Left ventricle myocardium superior (tissue), 1 donor: ENCODE measurements at places on chromosomes 4 and X.
A peak's percentile ranks its signal among the peaks of the same experiment; 100 is the strongest.

GRCh38 chr4:165927366-165927765, 54.3 kb downstream of the TLL1 start:
- no peak for DNase-seq

- no peak for DNase-seq
These were observed 68.2 kb downstream of the NELFA start for GRCh38 chr4:1940566-1940965.

DNA sequence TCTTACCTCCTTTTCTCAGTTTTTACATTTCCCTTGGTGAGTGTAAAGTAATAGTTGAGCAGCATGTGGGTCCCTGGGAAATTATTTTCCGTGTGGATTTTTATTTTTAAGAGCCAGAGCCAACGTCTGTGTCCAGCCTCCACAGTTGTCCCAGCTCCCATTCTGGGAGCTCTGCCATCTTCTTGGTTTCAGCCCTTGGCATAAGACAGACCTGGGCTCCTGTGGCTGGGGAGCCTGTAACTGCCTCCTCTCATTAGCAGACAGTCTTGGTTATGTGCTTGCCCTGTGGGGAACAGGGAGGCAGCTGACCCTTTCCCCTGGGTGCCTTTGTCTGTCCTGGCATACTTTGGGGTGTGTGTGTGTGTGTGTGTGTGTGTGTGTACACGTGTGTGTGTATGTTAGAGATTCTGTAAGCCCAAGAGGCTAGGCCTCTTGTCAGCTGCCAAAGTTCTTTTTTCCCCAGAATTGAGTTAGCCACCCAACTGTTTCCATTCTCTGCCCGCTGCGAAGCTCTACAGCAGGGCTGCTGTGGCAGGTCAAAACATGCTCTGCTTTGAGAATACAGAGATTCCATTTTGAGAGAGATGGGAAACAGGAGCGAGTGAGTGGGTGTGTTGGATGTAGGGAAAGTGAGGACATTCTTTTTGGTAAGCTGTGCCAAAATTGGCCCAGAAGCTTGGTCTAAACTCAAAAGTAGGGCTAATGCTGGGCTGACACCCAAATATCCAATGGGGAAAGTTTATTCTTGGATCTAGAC, 140.7 kb downstream of the TMEM164 start:
- DNase-seq: no peak

GRCh38 chrX:952816-953215, 259.6 kb downstream of the CRLF2 start:
- DNase-seq: no peak

- DNase-seq: peak; percentile 99
These were observed at the start of gene CBR4 for GRCh38 chr4:169010125-169011023. Gene CBR4 (minus strand): TSS chr4:169010255. CDS start chr4:169010089, 166 bp downstream.

DNA sequence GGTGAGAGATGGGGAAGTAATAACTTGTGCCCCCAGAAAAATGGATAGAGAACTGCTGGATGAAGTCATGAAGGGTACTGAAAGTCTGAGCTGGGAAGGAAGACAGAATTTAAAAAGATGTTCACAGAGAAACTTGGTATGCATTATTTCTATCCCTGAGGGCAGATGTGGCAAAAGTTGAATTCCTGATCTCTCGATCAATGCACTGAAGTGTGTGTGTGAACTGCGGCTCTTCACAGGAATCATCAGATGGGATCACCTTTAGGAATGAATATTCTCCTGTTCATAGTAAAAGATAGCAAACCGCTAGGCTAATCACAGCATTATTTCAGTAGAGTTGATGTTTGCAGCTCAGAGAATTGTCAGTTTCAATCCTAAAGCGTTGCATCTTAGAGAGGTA, 86.4 kb downstream of the ELOVL6 start:
- no peak for DNase-seq

DNA sequence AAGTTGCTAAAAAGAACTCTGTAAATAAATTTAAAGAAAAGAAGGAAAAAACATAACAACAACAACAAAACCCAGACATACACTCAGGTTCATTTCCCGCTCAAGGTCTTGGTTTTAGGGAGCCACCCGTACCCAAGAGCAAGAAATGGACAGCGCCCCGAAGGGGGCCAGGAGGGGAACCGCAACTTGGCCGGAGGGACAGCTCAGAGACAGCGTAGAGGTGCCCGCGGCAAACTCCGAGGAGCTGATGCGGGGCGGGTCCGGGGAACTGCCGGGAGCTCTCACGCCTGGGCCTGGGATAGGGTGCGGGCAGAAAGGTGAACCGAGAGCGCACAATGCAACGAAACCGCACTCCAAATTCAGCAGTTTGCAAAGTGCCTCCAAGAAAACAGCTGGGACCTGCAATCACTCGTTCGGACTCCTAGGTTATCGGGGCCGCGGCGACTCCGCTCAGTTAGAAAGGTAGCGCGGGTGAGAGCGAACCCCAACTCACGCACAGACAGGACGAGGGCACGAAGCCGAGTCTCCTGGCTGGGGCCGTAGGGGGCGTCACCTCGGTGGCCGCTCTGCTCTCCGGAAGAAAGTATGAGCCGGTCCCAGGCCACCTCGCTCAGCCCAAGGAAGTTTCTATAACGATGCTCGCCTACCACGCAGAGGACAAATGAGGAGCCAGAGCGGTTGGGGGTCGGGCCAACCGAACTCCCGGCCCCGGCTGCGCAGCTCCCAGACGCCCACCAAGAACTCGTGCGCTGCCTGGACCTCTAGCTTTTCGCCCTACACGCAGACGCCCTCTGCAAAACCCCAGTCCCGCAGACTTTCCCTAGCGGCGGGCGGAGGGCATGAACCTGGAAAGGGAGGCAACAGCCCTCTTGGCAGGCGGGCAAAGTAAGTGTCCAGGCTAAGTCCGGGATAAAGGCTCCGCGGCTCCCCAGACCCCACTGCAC, 1.4 kb downstream of the NDNF start:
- DNase-seq: peak; percentile 39

GRCh38 chr4:147582386-147583060, 34.7 kb upstream of the TMEM184C start:
- DNase-seq: no peak

DNA sequence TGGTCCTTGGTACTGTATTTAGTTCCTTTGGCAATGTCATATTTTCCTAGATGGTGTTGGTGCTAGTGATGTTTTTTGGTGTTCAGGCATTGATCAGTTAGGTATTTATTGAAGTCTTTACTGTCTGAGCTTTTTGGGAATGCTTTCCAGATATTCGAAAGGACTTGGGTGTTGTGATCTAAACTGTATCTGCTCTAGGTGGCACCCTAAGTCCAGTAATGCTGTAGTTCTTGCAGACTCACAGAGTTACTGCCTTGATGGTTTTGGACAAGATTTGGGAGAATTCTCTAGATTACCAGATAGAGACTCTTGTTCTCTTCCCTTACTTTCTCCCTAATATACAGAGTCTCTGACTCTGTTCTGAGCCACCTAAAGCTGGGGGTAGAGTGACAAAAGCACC, 513.6 kb upstream of the PITX2 start:
- DNase-seq: no peak

DNA sequence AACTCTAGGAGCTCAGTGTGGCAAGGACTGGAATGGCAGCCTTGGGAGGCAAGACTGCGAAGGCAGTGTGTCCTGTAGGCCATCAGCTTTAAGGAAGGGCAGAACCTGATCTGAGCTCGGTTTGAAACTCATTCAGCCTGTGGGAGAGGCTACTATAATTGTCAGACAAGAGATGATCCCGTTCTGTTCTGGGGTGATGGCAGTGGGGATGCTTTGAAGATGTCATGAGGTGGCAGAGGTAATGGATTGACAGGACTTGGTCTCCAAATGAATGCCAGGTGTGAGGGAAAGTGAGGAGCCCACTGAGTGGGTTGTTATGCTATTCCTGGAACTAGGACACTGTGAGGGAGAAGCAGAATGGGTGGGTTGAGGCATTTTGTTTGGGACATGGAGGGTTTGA, 144.9 kb downstream of the PJA1 start:
- no peak for DNase-seq

DNA sequence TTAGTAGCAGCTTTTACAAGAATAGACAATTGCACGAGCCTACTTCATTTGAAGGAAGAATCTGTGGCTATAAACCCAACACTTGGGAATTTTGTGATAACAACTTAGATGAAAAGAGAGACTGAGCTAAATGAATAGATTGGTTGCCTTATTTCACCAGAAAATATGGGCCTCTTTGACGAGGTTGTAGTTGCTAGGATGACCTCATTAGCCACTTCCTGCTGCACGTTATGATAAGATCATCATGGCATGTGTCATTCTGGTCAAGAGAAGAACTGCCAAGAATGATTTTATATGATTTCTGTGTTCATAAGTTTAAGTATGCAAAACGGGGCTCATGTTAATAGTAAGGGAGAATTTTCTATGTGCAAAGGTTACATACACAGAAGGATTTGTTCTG, 321.9 kb upstream of the GIMD1 start:
- no peak for DNase-seq

GRCh38 chr4:3710451-3711182, 55.6 kb upstream of the ADRA2C start:
- DNase-seq: peak; percentile 26

DNA sequence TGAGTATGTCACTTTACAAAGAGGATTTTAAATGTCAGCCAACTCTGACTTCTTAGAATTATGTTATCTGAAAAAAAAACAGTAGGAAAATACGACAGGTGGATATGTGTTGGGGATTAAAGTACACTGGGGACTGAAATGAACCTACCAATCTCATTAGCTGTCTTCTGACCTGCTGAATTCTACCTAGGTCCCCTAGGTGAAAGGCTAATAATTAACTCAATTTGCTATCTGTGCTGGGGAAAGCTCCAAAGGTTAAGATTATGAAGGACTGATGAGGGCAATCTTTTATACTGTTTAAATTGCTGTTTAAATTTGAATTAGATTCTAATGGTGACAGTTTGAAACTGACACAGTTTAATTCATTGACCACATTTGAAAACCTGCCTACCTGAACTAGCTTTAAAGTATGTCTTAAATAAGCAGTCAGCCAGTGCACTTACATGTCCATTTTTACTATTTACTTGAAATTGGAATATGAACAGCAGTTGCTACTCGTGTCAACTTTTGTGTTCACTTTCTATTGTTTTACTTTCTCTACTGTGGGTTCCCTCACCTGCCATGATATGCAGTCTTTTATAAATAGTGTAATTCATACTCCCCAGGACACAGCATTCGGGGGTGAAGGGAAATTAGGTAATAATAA, 977.3 kb downstream of the C4orf33 start:
- no peak for DNase-seq

- no peak for DNase-seq
These were observed 155.0 kb upstream of the MAP3K15 start for GRCh38 chrX:19670321-19670750.

GRCh38 chr4:7736436-7737267, 203.0 kb downstream of the AFAP1 start:
- peak; percentile 19 for DNase-seq

GRCh38 chr4:159498446-159499115, 395.7 kb downstream of the RAPGEF2 start:
- no peak for DNase-seq

DNA sequence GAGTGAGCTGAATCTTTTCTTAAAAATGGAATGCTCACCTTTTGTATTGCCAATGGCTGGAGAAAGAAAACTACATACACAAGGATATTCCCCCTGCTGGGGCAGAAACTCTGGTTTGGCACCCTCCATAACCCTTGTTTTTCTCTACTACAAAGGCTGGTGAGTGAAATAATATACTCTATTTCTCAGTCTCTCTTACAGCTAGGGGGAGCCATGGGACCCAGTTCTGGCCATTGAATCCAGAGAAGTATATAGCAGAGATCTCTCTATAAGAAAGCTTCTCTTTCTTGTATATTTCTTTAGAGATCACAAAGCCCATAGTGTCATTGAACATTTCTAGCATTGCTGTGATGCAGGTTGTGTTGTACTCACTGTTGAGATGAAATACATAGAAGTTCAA, 49.8 kb downstream of the SMPX start:
- DNase-seq: no peak

DNA sequence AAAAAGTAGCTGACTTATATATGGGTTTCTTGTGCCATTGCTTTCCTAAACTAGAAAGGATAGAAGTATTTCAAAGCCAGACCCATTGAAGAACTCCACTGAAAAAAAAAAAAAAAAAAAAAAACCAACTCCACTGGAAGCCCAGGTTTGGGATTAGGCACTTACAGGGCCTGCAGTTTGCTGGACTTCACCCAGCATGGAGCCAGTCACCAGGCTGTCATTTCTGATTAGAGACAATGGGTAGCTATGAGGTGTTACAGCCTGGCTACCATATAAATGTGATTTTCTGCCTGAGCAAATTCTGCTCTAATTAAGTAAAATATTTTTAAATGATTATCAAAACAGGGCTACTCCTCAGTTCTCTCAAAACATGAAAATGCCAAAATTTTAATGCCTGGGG, 49.5 kb downstream of the HS6ST2 start:
- no peak for DNase-seq

DNA sequence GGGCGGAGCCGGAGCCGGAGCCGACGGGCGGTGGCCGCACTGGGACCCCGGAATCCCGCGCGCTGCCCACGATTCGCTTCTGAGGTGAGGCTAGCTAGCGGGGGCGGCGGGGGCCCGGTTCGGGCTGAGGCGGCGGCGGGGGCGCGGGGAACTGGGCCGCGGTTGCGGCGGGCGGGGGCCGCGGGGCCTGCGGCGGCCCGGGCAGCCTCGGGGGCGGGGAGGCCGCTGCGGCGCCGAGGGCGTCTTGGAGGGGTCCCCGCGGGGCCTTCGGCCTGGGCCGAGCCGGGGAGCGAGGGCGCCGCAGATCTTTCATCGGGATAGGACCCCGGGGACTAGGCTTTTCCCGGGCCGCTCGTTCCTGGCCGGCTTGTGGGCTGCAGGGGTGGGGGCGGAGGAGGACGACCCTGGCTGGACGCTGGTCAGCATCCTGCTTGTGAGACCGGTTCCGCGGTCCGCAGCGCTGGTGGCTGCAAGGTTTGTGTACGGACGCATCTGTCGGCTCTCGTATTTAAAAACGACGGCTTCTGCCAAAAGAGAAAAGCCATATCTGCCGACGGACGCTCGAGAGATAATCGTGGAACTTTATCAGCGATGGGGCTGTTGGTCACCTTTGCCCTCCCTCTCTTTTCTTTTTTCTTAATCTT, 419 bp downstream of the ADD1 start:
- peak; percentile 74 for DNase-seq

DNA sequence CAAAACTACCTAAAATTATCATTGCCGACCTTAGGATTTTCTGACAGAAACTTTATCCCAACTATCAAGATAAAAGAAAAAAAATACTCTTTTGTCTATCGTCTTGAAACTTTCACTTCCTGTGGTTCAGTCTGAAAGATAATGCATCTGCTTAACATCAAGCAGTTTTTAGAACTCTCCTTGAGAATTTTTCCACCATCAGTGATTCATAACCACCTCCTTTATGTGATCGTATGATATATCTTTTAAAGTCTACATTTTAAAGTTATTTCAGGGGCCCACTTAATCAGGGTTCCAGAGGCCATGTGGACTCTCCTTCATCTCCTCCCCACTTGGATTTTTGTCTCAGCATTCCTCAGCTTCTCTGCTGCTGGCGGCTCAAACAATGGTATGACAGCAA, 272.8 kb upstream of the TENM3 start:
- no peak for DNase-seq

GRCh38 chrX:130738638-130739195, 164.3 kb downstream of the ENOX2 start:
- DNase-seq: no peak

- DNase-seq: no peak
These were observed 241.4 kb downstream of the GRIA3 start for GRCh38 chrX:123425471-123425870.

- no peak for DNase-seq
These were observed 123.5 kb upstream of the JADE1 start for GRCh38 chr4:128686032-128686465.

GRCh38 chrX:108033890-108034289, 11.0 kb upstream of the VSIG1 start:
- DNase-seq: no peak

GRCh38 chr4:79121223-79121622, 182.0 kb upstream of the PAQR3 start:
- no peak for DNase-seq
